ENCODE measurements at places on chromosomes 12 and 14.

- DNase-seq: no peak
These were observed 40.6 kb downstream of the SCN8A start for GRCh38 chr12:51631591-51631990.

DNA sequence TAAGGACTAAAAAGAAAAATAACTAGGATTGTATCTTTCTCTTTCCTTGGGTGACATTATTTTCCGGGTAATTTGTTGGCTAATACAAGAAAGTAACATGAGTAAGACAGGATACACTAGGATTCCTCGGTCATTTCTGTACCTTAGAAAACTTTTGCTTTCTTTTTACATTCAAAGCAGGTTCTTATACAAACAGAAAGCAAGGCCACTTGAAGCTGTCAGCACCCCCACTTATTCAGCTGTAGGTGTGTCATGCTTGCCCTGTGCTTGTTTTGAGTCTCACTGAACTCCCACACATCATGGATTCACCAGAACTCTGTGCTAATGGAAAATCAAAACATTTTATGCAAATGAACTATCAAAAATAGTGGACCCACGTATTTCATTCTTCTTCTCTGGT, 266.8 kb upstream of the CLEC14A start:
- no peak for DNase-seq

DNA sequence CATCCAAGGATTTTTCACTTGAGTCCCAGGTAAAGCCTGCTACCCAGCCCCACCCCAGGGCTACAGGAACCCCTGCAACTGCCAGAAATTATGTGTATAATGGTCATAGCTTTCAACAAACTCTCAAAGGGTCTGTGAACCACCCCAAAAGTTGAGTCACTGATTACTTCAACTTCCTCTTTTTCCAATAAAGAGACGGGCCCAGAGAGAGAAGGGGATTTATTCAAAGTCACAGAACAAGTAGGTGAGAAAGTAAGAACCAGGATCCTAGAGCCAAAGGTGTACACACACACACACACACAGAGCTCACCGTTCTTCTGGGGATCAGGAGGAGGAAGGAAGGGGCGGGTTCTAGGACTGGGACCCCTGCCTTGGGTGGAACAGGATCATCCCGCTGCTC, 4.8 kb upstream of the ITPK1 start:
- DNase-seq: no peak

- no peak for DNase-seq
These were observed 903.8 kb downstream of the BCL11B start for GRCh38 chr14:98368221-98368620.

GRCh38 chr12:89453121-89453978, 71.2 kb downstream of the GALNT4 start:
- no peak for DNase-seq

DNA sequence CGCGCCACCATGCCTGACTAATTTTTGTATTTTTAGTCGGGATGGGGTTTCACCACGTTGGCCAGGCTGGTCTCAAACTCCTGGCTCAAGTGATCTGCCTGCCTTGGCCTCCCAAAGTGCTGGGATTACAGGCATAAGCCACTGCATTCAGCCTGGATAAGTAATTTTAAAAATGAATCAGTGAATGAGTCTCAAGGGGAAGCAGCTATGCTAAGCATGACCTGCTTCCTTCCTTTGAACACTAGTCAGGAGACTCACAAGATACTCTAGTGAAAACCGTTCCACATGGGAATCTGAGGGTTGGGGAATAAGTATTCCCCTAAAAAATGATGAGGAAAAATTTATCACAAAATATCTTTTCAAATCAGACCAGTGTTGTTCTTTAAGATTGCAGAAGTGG, 10.7 kb upstream of the FAM234B start:
- no peak for DNase-seq

GRCh38 chr12:97781342-97781741, 318.7 kb downstream of the RMST start:
- DNase-seq: no peak

GRCh38 chr14:70782361-70782760, 27.0 kb downstream of the MAP3K9 start:
- no peak for DNase-seq

GRCh38 chr14:78302841-78303240, 132.7 kb downstream of the NRXN3 start:
- DNase-seq: no peak

GRCh38 chr12:97837401-97837800, 374.8 kb downstream of the RMST start:
- DNase-seq: no peak

DNA sequence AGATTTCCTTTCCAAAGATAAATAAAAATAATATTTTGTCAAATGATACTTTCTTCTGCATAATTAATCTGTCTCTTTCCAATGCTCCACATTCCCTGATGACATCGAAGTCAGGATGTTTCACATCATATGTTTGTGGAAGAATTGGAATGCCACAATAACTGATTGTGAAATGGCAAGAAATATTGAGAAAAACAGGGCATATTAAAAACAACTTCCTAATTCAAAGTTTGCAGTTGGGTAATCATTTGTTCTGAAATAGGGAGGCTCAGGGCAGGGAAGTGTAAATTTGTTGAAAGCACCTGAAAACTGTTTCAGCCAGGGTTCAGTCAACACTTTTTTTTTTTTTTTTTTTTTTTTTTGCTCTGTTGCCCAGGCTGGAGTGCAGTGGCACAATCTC, 50.7 kb downstream of the BCAT1 start:
- no peak for DNase-seq

GRCh38 chr14:53996041-53996440, 39.4 kb upstream of the BMP4 start:
- no peak for DNase-seq

DNA sequence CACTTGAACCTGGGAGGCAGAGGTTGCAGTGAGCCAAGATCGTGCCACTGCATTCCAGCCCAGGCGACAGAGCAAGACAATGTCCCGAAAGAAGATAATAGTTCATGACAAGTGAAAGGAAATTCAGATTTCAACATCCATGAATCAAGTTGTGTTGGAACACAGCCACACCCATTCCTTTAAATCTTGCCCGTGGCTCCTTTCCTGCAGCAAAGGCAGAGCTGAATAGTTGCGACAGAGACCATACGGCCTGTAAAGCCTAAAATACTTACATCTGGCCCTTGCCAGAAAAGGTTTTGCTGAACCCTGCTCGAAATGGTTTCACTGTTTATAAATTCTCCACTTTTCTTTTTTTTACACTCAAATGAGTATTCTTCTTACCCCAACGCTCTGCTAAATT, 17.7 kb upstream of the ITPK1 start:
- no peak for DNase-seq

DNA sequence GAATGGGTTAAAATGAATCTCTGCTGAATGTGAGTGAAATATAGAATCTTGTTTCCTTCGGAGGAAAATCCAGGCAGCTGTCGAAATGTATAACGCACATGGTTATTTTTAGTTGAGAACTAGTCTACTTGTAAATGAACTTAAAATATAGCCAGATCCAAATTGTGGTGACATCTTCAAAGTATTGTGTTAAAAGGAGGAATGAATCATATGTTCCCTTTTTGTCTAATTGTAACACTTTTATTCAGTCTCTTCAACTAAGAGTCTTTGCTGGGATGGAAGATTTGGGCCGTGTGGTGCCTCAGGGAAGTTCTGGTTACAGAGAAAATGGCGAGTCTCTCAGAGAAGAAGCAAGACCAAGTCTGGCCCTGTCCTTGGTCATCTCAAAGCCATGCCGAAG, 82.5 kb downstream of the SLC4A8 start:
- no peak for DNase-seq

- DNase-seq: no peak
These were observed 144.5 kb upstream of the SLC38A2 start for GRCh38 chr12:46516933-46517578.
